ENCODE measurements at places on chromosomes 2 and 18.

DNA sequence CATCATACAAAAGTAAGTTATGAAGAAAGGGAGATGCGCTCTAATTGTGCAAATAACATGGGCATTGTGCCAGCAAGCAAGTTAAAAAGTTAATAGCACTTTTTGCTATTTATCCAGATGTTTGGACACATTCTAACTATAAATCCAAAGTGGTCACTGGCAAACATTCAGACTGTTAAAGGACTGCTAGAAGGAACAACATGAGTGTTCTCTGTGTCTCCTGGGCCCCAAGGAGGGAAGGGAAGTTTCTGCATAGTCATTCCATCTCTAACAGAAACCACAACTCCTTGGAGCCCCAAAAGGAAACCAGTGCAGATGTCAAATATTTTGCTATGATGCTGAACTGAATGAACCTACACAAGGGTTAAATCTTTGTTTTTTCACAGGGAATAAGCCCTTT is 213.3 kb upstream of the HNRNPA3 start:
- DNase-seq, result peak; percentile 89

DNA sequence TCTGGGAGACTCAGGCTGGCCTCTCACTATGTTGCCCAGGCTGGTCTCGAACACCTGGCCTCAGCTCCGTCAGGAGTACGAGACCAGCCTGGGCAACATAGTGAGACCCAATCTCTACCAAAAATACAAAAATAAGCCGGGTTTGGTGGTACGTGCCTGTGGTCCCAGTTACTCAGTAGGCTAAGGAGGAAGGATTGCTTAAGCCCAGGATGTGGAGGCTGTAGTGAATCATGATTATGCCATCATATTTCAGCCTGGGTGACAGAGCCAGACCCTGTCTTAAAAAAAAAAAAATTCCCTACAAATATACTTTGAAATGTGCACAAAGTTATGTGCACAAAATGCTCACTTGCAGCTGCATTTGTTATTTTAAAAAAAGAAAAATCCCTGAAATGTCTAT is 26.3 kb upstream of the AGAP1 start:
- peak; percentile 54 for DNase-seq

DNA sequence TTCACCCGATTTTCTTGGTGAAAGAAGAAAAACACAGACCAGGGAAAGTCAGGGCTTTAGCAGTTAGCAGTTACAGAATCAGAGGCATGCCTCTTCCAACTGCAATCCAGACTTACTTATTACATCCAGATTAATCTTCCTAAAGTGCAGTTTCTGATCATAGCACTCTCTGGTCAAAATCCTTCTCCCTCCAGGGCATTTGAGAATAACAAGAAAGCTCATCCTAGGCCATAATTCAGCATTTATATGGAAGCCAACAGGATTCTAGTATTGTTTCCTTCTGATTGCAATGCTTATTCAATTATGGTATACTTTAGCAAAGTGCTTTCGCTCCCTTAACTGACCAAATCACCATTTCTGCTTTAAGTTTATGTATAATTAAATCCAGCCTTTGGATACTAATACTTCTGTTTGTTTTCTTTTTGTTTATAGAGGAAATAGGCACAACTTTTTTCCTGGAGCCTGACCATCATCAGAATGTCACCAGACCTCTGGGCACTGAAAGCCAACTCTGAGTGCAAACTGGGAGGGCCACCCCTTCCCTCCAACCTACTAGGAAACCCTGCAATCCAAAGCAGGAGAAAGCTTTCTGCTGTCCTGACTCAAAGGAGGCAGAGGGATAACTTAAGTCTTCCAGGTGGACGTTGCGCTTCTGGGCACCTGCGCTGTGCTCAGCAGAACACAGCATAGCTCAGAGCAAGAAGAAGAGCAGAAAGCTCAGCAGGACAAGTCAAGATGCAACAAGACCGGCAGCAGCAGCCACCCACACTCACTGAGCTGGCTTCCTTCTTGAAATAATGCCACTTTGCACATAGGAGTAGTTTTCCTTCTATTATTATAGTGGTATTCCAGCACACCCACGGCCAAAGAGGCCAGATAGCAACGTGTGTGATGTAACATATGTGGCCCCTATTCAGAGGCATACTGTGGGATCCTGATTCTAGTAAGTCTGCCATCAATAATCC is 99.3 kb downstream of the STK39 start:
- no peak for DNase-seq

- DNase-seq, result no peak
These were observed 516.4 kb downstream of the ZEB2 start for GRCh38 chr2:144003460-144004075.

- no peak for DNase-seq
These were observed 1.9 kb downstream of the NOP58 start for GRCh38 chr2:202267495-202267894.

DNA sequence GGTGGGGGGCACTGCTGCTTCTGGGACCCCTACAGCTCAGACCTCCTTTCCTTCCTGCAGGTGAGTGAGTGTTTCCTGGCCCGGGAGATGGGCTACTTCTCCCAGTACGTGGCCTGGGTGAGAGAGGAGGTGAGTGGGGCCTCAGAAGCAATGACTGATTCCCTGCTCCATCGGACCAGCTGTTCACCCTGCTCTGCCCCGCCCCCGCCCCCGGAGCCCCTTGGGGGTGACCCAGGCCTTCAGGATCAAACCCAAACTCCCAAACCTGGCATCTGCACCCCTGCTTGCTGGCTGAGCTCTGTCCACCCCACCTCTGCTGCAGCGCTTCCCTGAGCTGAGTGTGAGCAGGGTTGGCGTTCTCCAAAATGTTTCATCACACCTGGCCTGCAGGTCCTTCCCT is 9.8 kb upstream of the KCNIP3 start:
- DNase-seq, result no peak

DNA sequence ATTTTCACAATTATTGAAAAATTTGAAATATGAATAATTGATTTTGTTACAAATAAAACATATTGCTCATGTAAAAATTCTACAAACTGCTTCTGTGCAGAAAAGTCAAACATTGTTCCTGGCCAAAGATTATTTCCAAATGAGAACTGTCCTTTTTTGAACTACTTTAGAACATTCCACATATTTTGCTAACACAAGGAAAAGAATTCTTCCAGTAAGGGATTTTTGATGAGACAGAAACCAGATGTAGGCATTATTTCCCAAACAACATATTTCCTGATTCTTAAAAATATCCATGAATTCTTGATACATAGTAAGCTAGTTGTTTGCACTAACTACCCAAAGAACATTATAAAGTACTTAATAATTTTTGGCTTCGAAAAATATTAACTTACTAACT is 715.2 kb downstream of the CCDC85A start:
- DNase-seq, result no peak

- no peak for DNase-seq
These were observed 7.3 kb upstream of the CIB4 start for GRCh38 chr2:26648516-26648915.

GRCh38 chr2:134952608-134953007 is 34.0 kb downstream of the CCNT2 start:
- DNase-seq, result peak; percentile 5

GRCh38 chr18:34358923-34359322 is 134.2 kb upstream of the NOL4 start:
- DNase-seq, result no peak

GRCh38 chr2:21633466-21633865 is 509.7 kb downstream of the TDRD15 start:
- no peak for DNase-seq

DNA sequence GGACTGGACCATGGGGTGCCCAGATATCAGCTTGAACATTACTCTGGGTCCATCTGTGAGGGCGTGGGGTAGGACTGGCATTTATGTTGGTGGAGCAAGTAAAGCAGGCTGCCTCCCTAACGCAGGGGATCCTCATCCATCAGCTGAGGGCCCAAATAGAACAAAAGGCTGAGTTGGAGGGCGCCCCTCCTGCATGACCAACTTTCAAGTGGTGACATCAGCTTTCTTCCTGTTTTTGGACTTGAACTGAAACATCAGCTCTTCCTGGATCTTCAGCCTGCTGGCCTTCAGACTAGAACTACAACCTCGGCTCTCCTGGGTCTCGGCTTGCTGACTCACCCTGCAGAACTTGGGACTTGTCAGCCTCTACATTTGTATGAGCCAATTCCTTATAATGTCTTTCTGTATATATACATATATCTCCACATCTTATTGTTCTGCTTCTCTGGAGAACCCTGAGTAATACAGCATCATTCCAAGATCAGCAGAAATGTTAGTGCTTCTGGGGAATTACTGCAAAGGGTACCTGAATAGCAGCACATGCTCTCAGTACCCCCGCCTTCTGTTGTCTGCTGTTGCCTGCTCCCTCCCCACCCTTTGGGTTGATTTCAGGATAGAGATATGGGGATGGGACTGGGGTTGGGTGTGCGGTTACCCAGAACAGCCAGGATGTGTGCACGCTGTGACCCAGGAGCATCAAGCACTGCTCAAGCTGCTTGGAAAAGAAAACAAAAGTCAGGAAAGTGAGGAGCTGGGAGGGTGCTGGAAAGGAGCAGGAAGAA is 20.0 kb downstream of the TMEM127 start:
- peak; percentile 23 for DNase-seq

DNA sequence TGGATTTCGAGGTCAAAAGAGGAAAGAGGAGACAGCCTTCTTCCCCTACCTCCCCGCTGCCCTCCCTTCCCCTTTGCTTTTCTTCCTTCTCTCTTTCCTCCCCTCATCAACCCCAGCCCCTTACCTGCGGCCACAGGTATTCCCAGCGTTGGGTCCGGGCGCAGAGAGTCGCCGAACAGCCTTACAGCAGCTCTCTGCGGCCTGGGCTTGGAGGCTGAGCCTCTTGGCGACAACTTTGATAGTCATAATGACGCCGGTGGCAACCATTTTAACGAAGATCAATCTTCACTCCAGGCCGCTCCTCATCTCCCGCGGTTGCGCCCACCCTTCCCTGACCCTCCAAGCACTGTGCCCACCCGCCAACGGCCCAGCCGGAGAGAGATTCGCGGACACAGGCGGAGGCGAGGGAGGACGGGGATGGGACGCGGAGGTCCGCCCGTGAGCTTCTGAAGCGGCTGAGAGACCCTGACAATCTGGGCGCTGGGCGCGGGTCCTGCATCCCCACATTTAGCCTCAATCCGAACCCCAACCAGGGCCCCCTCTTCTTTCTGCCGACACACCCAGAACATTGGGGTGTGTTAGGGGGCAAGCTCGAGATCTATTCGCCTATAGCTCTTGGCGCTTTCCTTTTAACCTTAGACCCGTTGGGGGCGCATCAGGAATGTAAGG is 1.5 kb upstream of the EVX2 start:
- no peak for DNase-seq

DNA sequence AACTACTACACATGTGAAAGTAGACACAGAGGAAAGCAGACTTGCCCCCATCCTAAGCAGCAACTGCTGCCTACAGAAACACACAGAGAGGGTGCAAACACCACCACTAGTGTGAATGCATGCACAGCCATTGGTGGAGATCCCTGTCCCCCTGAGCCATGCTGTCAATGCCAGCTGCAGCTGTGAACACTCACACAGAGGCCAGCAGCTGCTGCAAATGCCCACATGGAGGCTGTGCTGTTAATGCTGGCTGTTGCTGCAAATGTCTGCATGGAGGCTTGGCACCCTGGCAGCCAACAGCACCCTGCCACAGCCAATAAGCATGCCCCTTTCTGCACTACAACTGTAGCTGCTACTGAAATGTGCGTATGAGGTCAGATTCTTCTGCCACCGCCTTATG is 355.0 kb downstream of the LNPK start:
- DNase-seq, result no peak

DNA sequence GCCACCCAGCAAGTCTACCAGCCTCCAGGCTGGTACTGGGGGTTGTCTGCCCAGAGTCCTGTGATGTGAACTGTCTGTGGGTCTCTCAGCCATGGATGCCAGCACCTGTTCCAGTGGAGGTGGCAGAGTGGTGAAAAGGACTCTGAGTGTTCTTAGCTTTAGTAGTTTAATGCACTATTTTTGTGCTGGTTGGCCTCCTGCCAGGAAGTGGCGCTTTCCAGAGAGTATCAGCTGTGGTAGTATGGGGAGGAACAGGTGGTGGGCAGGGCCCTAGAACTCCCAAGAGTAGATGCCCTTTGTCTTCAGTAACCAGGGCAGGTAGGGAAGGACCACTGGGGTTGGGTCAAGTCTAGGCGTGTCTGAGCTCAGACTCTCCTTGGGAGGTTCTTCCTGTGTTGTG is 356.7 kb downstream of the STK39 start:
- DNase-seq, result no peak

DNA sequence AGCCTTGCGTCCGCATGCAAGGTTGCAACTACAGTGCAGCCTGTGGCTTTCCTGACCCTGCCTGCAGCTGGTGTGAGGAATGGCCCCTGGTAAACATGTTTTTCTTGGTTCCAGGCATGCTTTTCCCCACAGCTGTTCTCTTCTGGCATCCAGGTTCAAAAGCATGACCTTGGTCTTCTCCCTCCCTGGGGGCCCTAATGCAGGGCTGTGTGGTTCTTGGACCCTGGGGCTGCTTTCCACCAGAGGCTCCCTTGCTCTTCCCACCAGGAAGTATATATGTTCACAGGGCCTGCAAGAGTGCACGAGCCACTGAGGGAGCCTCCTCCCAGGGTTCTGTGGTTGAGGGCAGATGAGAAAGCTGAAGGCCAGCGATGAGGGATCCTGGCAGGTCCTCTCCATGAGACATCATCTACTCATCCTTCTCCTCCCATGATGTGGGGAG is 125.9 kb downstream of the BCL2L11 start:
- DNase-seq, result no peak

GRCh38 chr2:64731746-64732145 is 78.0 kb upstream of the SERTAD2 start:
- DNase-seq, result no peak

DNA sequence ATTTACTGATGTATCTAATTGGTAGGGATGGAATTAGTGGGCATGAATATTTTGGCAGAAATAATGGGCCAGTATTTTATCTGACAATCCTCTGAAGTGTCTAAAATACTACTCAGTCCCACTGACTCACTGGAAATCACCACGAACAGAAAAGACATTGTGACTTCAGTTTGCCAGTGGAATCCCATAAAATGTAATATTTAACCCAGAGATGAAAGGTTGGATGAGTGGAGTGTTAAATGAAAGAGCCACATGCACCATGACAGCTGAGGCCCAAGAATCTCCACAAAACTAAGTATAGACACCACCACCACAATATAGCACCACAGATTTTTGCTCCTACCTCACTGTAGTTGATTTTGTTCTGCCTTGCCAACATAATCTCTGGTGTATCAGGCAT is 103.9 kb downstream of the NEB start:
- no peak for DNase-seq

DNA sequence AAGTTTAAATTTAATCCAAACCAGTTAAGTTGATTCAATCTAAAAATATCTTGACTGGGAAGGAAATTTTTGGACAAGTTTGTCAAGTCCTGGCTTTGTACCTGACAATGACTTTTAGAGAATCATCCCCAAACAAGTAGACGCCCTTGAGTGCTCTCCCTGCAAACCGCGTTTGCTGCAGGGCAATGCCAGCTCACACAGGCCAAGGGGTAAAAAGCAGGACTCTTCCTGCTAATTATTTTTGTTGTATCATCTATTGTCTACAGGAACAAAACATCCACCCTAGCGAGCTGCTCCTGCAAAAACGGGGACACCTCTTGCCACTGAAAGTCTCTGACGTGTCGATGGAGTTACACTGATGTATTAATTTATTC is 10.9 kb downstream of the ID2 start:
- DNase-seq, result no peak

All from fibroblast of skin of right quadriceps (primary cell).